ENCODE measurements at places on chromosomes 7 and 10. TPM values are rescaled to one million over a fixed set of nuclear protein-coding genes. Genes with fewer than 3 reads are reported as not detected.

DNA sequence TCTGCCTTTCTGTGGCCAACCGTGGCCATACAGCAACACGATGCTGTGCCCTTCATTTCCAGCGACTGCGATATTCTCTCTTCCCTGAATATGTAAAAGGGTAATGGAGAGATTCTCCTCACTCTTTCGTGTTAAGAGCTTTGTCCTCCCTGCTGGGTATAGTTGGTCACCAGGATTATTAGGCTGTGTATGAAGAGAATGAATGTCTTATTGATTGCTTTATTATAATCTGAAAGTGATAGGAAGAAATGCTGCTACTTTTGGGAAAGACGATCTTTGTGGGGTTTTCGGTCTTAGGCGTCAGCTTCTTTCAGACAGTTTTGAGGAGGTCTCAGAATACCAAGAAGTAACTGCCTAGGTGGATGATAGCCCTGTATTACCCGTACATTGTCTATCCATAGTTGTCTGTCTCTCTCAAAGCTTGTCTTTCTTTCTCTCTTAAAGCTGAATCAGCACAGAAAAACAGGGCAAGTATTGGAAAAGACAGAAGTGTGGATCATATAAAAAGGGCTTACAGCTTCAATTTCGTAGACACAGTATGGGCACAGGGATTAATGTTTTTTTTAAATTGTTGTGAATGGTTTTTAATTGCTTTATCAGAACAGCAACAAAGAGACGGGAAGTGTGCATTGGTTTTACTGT lies 1.2 kb downstream of the AHCYL2 start:
- no peaks in the 10 kb centered on the region for H3K27me3 ChIP-seq
- H3K36me3 ChIP-seq: no peaks in the 10 kb centered on the region
- H3K27ac ChIP-seq: peak overlapping the region; percentile 92
- peak; percentile 16 for DNase-seq
- H3K4me1 ChIP-seq: peaks cover 41% of the 10 kb centered on the region
- peak overlapping the region; percentile 87 for H3K4me3 ChIP-seq

GRCh38 chr7:54544149-54544526 lies 2.0 kb downstream of the VSTM2A start:
- no peak for DNase-seq
- H3K36me3 ChIP-seq: no peaks in the 10 kb centered on the region
- H3K4me3 ChIP-seq: no peak overlapping the region
- H3K27me3 ChIP-seq: no peaks in the 10 kb centered on the region
- peaks cover 17% of the 10 kb centered on the region for H3K4me1 ChIP-seq

DNA sequence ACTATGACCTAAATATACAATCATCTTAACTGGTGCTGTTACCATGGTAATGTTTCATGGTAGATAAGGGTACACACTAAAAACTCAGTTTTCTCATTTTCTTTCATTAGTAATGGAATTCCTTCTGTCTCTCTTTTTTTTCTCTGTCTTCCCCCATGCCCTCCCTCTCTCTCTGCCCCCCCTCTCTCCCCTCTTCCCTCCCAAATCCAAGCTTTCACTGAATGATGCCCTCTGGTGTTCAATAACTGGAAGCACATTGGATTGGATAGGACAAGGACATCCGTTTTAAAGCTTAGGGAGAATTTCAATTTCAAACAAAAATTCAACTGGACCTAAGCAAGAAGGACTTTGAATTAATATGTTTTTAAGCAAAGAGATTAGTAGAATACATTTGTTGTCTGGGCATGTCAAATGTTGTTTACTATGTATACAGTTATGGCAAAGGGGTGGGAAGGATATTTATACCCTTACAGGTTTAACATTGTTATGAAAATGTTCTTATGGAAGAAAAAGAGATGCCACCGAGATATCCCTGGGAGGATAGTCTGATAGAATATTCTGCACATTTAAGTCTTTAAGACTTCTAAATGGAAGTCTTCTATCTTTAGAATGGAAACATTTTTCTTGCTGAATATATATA lies 6.1 kb downstream of the CHRM2 start:
- H3K27me3 ChIP-seq: no peaks in the 10 kb centered on the region
- peaks cover 18% of the 10 kb centered on the region for H3K4me1 ChIP-seq
- no peak for DNase-seq
- no peaks in the 10 kb centered on the region for H3K36me3 ChIP-seq

DNA sequence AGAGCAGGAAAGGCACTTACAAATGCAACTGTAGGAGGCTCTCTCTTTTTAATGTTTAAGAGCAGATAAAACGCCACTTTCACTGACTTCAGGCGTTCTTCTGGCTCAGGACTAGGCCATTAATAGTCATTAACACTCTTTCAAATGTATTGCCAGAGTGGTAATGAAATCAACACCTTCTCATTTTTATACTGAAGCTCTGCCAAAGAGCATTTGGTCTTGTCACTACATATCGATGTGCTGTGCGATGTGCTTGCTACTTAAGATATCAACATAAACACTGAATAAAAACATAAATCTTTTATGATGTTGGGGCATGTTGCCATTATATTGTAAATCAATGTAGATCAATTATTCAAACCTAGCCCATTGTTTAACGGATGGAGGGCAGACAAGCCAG lies 634.7 kb downstream of the ARL4A start:
- no peaks in the 10 kb centered on the region for H3K36me3 ChIP-seq
- no peaks in the 10 kb centered on the region for H3K27me3 ChIP-seq

The PRRT4 gene
- total RNA-seq: not detected

The SFTPA1 gene
- total RNA-seq: not detected

DNA sequence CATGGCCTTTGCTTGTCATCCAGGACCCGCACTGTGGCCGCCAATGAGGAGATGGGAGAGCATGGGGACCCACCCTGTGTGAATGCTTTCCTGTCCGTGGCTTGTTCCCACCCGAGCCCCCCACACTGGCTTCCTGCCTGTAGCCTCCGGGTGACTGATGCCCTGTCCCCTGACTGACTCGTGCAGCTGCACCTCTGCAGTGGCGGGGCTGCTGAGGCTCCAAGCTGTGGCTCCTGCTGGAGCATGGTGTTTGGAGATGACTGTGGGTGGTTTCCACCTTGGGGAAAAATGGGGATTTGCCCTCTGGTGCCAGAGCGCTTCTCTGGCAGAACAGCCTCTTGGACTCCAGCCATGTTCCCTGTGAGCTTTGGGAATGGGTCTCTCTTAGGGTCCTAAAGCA lies 2.1 kb downstream of the CAMK1D start:
- H3K4me3 ChIP-seq: no peak overlapping the region
- DNase-seq: peak; percentile 29
- H3K27me3 ChIP-seq: no peaks in the 10 kb centered on the region

The MMD2 gene
- total RNA-seq: not detected

DNA sequence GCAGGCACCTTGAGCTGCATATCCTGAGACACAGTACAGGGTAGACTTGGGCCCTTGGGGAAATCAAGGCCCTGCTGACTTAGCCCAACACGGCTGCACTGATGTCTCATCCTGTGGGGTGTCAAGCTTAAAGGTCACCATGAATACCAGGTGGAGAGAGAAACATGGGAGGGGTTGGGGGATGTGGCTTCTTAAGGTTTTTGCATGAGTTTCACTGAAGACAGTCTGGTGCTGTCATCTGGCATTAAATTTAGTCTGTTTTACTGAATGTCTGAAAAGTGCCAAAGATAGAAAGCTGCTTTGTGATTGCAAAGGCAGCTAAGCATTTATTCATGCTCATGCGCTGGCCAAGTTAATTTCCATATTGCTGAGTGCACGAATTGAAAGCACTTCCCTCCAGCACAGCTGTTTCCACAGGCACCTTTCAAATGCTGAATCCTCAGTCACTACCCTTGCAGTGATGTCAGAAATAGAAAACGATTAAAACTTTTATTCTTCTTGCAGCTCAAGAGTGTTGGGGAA lies 102.1 kb downstream of the OSBPL3 start:
- H3K27ac ChIP-seq: no peak overlapping the region
- no peaks in the 10 kb centered on the region for H3K36me3 ChIP-seq
- H3K4me3 ChIP-seq: no peak overlapping the region
- no peaks in the 10 kb centered on the region for H3K27me3 ChIP-seq
- no peak for DNase-seq
- H3K4me1 ChIP-seq: peaks cover 7% of the 10 kb centered on the region

DNA sequence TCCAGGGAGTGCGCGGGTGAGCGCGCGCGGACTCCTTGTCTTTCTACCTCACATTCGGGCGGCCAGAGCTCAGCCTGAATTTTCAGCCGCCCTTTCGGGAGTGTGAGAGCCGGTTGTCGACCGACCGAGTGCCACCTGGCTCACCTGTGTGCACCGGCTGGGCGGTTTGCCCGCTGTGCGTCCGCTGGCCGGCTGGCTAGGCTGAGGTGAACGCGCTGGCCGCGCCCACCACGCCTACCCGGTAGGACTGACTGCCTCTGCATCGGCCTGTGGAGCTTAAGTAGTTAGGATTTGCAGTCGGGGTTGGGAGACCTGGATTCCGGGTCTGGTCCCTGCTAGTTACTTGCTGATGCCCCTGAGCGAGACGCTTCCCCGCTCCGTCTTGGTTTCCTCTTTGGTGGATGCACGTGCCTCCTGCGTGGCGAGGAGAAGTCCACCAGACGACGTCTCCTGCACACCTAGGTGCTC lies 553 bp downstream of the TSPAN15 start:
- H3K4me3 ChIP-seq: peak overlapping the region; percentile 59
- no peaks in the 10 kb centered on the region for H3K36me3 ChIP-seq
- H3K27me3 ChIP-seq: no peaks in the 10 kb centered on the region
- DNase-seq: peak; percentile 90
- peaks cover 35% of the 10 kb centered on the region for H3K4me1 ChIP-seq

DNA sequence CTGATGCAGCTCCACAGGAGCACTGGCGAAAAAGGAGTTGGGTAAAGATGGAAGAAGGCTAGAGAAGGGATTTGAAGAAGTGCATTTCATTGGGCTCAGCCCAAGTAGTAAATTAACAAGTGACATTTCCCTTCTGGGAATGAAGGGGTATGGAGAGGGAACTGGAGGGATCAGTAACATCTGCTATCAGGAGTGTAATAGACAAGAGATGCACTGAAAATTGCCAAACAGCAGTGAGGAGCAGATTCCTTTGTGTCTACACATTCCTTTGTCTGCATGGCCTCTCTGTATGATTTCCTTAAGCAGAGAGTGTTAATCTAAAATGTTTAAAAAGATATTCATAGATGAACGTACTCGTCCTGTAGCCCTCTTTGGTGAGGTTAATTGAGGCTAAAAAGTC lies 148.2 kb upstream of the FERD3L start:
- no peaks in the 10 kb centered on the region for H3K27me3 ChIP-seq
- no peak overlapping the region for H3K4me3 ChIP-seq
- H3K36me3 ChIP-seq: no peaks in the 10 kb centered on the region
- no peak for DNase-seq
- H3K27ac ChIP-seq: no peak overlapping the region

- no peak overlapping the region for H3K27ac ChIP-seq
- H3K4me1 ChIP-seq: no peaks in the 10 kb centered on the region
- H3K27me3 ChIP-seq: no peaks in the 10 kb centered on the region
- H3K36me3 ChIP-seq: no peaks in the 10 kb centered on the region
Observed at GRCh38 chr10:118052816-118053215, 6.1 kb upstream of the RAB11FIP2 start.

DNA sequence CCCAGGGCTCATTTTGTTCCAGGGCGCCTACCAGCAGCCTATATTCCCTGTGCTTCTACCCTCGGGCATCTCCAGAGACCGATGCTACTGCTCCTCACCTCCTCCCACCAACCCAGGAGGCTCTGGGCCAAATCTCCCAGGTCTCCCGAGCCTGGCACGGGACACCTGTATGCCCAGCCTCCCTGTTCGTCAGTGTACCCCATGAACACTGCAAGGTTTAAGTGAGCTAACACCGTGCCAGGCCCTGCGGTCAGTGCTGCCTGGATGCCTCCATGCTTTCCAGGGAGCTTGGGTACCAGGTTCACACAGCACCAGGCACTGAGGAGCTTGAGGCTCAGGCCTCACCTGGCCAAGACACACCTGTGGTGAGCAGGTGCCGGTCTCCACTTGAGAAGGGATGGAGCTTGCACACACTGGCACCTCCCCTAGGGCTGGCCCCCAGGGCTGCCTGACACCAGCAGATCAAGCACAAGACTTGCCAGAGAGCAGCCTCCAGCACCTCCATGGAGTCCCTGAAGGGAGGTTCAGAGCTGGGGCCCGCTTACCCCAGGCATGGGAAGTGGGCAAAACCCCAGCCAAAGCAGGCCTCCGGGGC lies 80.3 kb downstream of the FAM53B start:
- H3K36me3 ChIP-seq: no peaks in the 10 kb centered on the region
- H3K27me3 ChIP-seq: no peaks in the 10 kb centered on the region
- no peak overlapping the region for H3K27ac ChIP-seq
- no peaks in the 10 kb centered on the region for H3K4me1 ChIP-seq

The DBF4 gene
- total RNA-seq: 8.6 TPM

The NODAL gene
- total RNA-seq: not detected

The PODXL gene
- total RNA-seq: 36.9 TPM

DNA sequence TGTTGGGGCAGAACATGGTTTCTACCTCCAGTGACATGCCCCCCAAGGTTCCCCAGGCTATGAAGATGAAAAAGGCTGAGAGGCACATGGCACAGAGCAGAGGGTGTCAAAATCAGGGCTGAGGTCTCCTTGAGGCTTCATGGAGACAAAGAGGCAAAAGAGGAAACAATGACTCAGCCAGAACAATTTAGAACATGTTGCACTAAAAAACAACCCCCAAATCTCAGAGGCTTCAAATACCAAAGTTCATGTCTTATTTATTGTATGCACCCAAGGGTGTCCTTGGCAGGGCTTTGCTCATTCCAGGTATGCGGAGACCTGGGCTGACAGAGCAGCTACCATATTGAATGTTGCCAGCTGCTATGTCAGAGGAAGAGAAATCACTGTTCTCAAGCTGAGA lies 964.1 kb downstream of the GRID1 start:
- no peaks in the 10 kb centered on the region for H3K4me1 ChIP-seq
- H3K27me3 ChIP-seq: no peaks in the 10 kb centered on the region
- H3K36me3 ChIP-seq: no peaks in the 10 kb centered on the region

DNA sequence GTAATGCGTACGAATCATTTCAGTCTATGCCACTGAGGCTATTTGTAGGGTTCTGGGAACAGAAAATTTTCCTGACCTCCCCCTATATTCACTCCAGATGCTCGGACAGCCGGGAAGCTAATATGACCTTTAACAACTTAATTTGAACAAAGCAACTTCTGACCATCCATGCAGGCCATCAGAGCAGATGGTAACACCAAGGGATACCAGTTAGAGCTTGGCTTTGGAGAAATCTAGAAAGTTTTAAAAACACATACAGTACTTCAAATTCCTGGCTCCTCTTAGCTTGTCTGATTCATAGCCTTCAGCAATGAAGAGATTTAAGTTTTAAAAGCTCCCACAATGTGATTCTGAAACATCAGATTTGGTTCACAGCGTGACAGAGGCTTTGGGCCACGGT lies 257.3 kb downstream of the GPAM start:
- no peak for DNase-seq
- H3K27me3 ChIP-seq: no peaks in the 10 kb centered on the region
- no peak overlapping the region for H3K4me3 ChIP-seq

GRCh38 chr7:70457482-70457881 lies 674.5 kb upstream of the GALNT17 start:
- no peaks in the 10 kb centered on the region for H3K36me3 ChIP-seq
- peaks cover 10% of the 10 kb centered on the region for H3K4me1 ChIP-seq
- H3K27me3 ChIP-seq: no peaks in the 10 kb centered on the region
- H3K27ac ChIP-seq: no peak overlapping the region

GRCh38 chr10:3206511-3207157 lies 34.1 kb upstream of the PITRM1 start:
- no peak overlapping the region for H3K4me3 ChIP-seq
- no peak overlapping the region for H3K27ac ChIP-seq
- H3K4me1 ChIP-seq: no peaks in the 10 kb centered on the region
- DNase-seq: no peak
- H3K27me3 ChIP-seq: no peaks in the 10 kb centered on the region
- no peaks in the 10 kb centered on the region for H3K36me3 ChIP-seq

Measured in body of pancreas (tissue), 4 donors.